Activated naive CD4-positive, alpha-beta T cell (primary cell): ENCODE measurements at places on chromosomes 13 and 19.

DNA sequence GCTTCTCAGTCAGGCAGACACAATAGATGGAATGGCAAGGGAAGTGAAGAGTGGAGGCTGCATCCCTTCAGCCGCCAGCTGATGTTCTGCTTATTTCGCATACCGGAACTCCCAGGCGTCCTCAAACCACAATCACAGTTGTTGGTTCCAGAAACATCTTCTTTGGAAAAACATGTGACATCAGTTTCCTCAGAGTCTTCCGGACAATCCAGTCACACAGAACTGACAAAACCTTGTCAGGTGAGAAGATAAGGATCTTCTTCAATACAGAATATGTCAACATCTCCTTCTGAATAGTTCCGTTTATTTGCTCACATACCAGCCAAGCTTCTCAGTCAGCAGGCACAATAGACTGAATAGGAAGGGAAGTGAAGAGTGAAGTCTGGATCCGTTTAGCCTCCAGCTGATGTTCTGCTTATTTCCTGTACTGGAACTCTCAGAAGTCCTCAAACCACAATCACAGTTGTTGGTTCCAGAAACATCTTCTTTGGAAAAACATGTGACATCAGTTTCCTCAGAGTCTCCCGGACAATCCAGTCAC is 45.1 kb upstream of the CEACAM21 start:
- DNase-seq = no peak

DNA sequence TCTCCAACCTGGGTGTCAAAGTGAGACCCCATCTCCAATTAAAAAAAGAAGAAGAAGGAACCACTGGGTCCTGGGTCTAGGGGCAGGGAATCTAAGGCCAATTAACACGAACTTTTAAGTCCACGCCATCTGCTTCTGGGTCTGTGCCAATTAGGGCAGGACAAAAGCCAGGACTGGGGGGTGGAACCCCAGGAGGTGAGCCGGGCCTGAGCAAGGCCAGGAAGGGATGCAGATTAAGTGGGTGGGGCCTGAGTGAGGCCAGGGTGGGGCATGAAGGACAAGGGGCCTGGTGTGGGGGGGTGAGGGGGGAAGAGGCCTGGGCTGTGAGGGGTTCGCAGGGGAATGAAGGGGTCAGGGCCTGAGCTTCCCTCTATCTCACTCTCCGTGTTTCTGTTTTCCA is 26.3 kb upstream of the ZNF83 start:
- no peak for DNase-seq

DNA sequence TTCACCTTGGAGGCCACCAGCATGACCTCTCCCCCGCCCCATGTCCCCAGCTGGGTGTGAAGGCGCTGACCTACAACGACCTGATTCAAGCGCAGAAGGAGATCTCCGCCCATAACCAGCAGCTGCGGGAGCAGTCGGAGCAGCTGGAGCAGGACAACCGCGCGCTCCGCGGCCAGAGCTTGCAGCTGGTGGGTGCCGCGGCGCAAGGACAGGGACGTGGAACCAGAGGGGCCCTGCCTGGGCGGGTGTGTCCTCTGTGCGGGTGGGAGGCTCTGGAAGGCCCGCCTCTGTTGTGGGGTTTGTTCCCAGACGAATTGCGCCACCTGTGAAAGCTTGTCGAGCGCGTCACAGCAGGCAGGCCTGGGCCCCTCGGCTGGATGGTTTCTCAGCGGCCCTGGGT is 22.3 kb downstream of the PLEKHJ1 start:
- DNase-seq = no peak

DNA sequence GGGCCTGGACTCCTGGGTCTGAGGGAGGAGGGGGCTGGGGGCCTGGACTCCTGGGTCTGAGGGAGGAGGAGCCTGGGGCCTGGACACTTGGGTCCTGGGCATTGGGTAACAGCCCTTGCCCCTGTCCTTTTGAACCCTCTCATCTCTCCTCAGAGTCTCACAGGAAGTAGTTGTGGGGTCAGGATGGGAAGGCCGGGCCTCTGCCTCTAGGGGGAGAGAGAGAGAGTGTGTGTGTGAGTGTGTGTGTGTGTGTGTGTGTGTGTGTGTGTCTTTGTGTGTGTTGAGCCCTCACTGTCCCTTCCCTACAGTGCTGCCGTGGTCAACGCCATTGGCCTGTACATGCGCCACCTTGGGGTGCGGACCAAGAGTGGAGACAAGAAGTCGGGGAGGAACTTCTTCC is 10.9 kb downstream of the ARHGEF1 start:
- no peak for DNase-seq

DNA sequence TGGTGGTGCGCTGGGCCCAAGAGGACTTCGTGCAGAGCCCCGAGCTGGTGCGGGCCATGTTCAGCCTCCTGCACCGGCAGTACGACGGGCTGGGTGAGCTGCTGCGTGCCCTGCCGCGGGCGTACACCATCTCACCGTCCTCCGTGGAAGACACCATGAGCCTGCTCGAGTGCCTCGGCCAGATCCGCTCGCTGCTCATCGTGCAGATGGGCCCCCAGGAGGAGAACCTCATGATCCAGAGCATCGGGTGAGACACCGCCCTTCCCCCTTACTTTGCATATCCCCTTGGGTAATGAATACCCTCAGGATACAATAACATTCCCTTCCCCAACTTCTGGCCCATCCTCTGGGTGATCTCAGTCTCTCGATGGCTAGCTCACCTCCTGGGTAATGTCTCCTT is 60.9 kb downstream of the RYR1 start:
- no peak for DNase-seq

GRCh38 chr19:3357992-3358688 is 8.2 kb upstream of the NFIC start:
- DNase-seq = no peak

GRCh38 chr19:50030225-50030624 is 4.4 kb downstream of the ZNF473 start:
- no peak for DNase-seq

- DNase-seq = no peak
Observed at GRCh38 chr13:51370116-51370515, 30.6 kb downstream of the SERPINE3 start.

DNA sequence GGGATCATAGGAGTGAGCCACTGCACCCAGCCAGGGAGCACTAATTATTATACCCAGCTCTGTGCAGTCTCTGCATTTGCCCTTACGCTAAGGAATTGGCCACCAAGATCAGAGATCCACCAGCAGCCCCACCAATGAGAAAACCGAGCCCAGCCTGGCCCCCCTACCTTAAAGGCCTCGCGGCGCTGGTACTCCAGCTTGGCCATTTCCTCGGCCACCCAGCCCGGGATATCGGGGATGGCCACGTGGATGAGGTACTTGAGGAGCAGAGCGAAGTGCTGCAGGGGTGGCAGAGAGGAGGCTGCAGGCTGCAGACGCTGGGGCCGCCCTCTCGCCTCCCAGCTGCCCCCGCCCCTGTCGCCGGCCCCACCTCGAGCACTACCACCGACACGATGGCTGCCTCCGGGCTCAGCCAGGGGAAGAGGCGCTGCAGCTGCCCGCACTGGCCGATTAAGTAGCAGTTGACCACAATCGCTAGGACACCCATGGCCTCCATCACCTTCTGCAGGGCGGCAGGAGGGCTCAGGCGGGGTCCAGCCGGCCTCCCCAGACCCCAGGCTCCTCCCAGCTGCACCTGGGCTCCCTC is 7.5 kb downstream of the ANO8 start:
- no peak for DNase-seq

- DNase-seq = no peak
Observed at GRCh38 chr13:50646070-50646469, 197.4 kb downstream of the DLEU7 start.

DNA sequence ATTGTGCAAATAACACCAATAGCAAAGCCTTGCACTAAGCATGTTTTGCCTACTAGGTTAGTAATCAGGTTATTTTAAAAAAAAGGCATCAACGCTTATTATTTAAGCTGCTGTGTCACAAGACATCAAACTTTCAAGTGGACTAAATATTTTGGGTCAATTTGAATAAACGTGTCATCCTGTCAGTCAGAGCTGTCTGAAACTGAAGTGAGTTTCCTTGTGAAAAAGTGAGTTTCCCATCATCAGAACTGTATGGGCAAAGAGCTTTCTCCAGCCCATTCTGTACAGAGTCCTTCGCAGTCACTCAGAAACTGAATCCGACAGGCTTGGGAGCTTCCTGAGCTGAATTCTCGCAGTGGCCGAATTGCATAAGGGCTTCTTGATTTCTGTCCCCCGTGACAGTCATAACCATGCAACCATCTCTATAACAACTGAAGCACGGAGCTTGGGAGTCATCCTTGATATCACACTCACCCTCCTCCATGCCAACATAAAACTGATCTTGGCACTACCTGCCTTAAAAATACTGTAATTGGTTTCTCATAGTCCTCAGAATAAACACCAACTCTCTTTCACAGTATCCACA is 139.8 kb downstream of the MIPEP start:
- DNase-seq = no peak
